ENCODE measurements at places on chromosomes 5 and 9. TPM values are rescaled to one million over a fixed set of nuclear protein-coding genes. Genes with fewer than 3 reads are reported as not detected.

The MRPL22 gene
- 21.1 TPM for total RNA-seq

The ZFP37 gene
- 3.7 TPM for total RNA-seq

The PRKAA1 gene
- 145 TPM for total RNA-seq

The FER gene
- total RNA-seq: 24.1 TPM

The PCDHGA8 gene
- 4.4 TPM for total RNA-seq

The TMC1 gene
- under 0.01 TPM for total RNA-seq

The PLPP7 gene
- 1.7 TPM for total RNA-seq

The RNF130 gene
- 33.9 TPM for total RNA-seq

The SNCB gene
- total RNA-seq: 0.32 TPM

The TTC23L gene
- total RNA-seq: 0.52 TPM

The CCDC180 gene
- total RNA-seq: 5.2 TPM

The NTRK2 gene
- total RNA-seq: 0.26 TPM

The PITX1 gene
- total RNA-seq: 4.1 TPM

The C9orf72 gene
- 4.7 TPM for total RNA-seq

The TLX3 gene
- not detected for total RNA-seq

The CDC42SE2 gene
- 13.7 TPM for total RNA-seq
